Right atrium auricular region (tissue), 2 donors: ENCODE measurements at places on chromosomes 4 and X.

DNA sequence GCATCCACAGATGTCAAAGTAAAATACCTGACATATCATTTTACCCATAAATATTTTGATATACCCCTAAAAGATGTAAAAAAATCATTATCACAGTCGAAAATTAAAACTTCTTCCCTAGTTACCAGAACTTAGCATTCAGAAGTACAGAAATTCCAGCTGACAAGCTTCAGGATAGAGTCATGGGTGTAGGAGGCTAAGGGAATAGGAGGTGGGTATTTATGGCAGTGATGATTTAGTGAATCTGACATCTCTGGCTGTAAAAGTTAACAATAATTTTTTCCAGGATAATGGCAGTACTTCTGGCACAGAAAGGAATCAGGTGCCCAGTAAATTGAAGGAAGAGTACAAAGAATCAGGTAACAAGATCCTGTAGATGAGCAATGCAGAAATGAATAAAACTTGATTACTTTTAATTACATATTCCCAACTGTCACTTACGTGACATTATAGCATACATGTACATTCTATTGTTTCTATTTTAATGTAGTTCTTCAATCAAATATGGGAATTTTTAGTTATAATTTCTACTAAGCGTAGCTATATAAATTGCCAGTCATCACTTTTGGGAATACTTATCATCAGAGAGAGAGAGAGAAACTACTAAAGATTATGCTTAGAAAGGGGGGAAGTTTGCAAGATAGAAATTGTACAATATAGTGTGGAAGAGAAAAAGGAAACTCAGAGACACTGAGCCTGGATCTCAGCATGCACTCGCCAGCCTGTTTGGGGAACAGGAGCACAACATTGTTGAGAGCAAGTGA is 143.4 kb downstream of the TMEM144 start:
- no peak for DNase-seq

DNA sequence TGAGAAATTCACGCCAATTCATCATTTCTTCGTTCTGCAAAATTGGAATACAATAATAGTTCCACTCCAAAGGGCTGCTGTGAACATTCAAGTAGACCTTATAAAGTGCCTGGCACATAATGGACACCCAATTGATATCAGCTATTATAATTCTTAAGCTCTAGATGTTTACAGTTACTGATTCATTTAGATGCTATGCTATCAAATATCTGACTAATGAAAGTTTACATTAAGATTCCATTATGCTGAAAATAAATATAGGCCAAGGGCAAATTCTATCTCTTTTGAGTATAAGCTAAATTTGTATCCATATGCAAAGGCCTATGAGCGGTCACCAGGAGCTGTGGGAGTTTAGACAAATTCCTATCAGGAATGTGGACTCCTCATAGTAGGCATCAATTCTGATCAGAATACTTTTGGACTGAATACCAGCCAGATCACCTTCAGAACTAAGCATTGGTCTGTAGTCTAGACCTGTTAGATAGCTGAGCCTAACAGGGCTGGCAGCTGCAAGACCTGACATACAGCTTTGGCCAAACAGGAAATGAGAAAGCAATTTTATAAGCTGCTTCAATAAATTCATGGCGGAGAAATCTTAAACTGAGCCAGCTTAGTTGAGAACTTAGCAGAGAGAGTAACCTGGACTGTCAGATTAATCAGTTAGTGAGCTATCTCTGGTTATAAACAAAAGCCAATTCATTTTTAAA is 384.3 kb upstream of the ACTRT1 start:
- no peak for DNase-seq

- DNase-seq: no peak
Observed at GRCh38 chrX:5771441-5771840, 457.2 kb downstream of the NLGN4X start.

- DNase-seq: no peak
Observed at GRCh38 chr4:90127706-90128345, 632 bp downstream of the CCSER1 start.
